ENCODE measurements at places on chromosomes 13 and 19.
A peak's percentile ranks its signal among the peaks of the same experiment; 100 is the strongest.

DNA sequence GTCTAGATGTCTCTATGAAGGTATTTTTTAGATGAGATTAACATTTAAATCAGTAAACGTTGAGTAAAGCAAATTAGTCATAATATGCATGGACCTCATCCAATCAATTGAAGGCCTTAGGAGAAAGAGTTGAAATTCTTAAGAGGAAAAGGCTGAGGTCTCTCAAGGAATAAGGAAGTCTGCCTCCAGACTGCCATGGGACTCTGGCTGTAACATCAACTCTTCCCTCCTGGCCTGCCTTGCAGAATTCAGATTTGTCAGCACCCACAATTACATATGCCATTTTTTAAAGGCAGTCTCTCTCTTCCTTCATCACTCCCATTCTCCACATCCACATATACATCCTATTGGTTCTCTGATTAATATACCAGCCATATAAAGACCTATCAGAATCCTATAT is 28.8 kb upstream of the INTS6 start:
- DNase-seq: no peak

DNA sequence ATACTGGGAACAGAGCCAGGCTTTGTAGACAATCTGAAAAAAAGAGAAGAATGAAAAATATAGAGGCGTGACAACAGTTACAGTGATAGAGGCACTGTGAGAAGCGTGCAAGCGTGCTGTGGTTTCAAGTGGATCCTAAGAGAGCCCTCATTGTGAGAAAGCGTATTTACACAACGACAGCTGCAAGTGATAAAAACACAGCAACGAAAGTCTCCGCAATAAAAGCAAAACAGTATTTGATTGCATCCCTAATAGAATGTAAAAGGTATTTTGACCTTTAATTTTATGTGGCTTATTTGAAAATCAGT is 642.7 kb upstream of the ARGLU1 start:
- no peak for DNase-seq

DNA sequence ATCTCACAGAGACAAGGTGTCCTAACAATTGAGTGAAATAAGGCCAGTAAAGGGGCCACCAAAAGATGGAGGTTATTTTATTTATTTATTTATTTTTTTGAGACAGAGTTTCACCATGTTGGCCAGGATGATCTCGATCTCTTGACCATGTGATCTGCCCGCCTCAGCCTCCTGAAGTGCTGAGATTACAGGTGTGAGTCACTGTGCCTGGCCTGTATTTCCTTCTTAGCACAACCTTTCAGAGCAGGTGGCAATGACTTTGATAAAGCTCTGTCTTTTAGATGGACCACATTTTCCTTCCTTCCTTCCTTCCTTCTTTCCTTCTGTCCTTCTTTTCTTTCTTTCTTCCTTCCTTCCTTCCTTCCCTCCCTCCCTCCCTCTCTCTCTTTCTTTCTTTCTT is 11.0 kb upstream of the DOCK6 start:
- DNase-seq: no peak

GRCh38 chr19:46542428-46543230 is 47.0 kb upstream of the PNMA8B start:
- peak; percentile 75 for DNase-seq

GRCh38 chr13:28754698-28755545 is 36.2 kb upstream of the SLC46A3 start:
- DNase-seq: no peak

- no peak for DNase-seq
Measured at GRCh38 chr19:34075661-34076091, 96.6 kb upstream of the LSM14A start.

- no peak for DNase-seq
Measured at GRCh38 chr13:32125221-32125689, 93.7 kb downstream of the FRY start.

GRCh38 chr13:80400164-80400864 is 59.4 kb upstream of the SPRY2 start:
- no peak for DNase-seq

- DNase-seq: no peak
Measured at GRCh38 chr19:33194886-33195644, 935 bp downstream of the LRP3 start.

GRCh38 chr19:10587022-10587838 is at the start of gene AP1M2:
TSS of gene AP1M2 (minus strand) at chr19:10587312. CDS start at chr19:10587231, 81 bp downstream.
- no peak for DNase-seq

GRCh38 chr13:35179494-35179893 is 237.4 kb downstream of the NBEA start:
- no peak for DNase-seq

GRCh38 chr19:50722201-50723013 is 757 bp upstream of the CLEC11A start:
- no peak for DNase-seq

GRCh38 chr13:33072282-33072681 is 56.1 kb downstream of the KL start:
- DNase-seq: peak; percentile 12

GRCh38 chr13:51957377-51958216 is 53.7 kb downstream of the ATP7B start:
- DNase-seq: no peak

DNA sequence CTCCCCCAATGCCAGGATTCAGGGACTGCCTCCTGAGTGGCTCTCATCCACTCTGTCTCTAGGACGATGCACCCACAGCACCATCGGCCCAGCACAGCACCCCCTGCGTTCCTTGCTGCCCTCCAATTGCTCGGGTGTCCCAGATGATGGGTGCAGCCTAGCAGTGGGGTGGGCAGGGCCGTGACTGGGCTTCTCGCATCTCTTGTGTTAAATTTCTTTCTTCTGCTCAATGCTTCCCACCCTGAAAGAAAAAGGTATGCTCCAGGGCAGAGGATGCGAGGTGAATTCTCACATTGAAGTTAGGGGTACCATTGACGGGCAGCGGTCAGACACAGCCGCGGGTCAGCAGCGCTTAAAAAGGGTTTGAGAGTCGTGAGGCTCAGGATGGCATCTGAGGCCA is 232.4 kb upstream of the SGCG start:
- DNase-seq: no peak

- DNase-seq: peak; percentile 98
Measured at GRCh38 chr19:5790559-5791520, at the start of gene DUS3L. TSS of gene DUS3L (minus strand) at chr19:5791163. CDS start at chr19:5791141, 22 bp downstream.

- no peak for DNase-seq
Measured at GRCh38 chr13:112194167-112194530, 127.2 kb downstream of the SOX1 start.

DNA sequence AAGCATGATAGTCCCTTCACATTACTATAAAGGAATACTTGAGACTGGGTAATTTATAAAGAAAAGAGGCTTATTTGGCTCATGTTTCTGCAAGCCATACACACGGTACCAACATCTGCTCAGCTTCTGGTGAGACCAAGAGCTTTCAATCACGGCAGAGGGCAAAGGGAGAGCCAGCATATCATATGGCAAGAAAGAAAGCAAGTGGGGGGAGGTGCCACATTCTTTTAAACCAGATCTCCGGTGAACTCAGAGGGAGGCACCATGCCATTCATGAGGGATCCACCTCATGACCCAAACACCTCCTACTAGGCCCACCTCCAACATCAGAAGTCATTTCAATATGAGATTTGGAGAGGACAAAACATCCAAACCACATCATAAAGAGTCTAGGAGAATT is 20.3 kb downstream of the XPO4 start:
- DNase-seq: no peak

- DNase-seq: no peak
Measured at GRCh38 chr19:9971166-9971897, 35.0 kb upstream of the OLFM2 start.

- DNase-seq: no peak
Measured at GRCh38 chr19:51571599-51571998, 516 bp downstream of the ZNF175 start.

GRCh38 chr13:112849500-112849899 is 119.5 kb upstream of the MCF2L start:
- no peak for DNase-seq

DNA sequence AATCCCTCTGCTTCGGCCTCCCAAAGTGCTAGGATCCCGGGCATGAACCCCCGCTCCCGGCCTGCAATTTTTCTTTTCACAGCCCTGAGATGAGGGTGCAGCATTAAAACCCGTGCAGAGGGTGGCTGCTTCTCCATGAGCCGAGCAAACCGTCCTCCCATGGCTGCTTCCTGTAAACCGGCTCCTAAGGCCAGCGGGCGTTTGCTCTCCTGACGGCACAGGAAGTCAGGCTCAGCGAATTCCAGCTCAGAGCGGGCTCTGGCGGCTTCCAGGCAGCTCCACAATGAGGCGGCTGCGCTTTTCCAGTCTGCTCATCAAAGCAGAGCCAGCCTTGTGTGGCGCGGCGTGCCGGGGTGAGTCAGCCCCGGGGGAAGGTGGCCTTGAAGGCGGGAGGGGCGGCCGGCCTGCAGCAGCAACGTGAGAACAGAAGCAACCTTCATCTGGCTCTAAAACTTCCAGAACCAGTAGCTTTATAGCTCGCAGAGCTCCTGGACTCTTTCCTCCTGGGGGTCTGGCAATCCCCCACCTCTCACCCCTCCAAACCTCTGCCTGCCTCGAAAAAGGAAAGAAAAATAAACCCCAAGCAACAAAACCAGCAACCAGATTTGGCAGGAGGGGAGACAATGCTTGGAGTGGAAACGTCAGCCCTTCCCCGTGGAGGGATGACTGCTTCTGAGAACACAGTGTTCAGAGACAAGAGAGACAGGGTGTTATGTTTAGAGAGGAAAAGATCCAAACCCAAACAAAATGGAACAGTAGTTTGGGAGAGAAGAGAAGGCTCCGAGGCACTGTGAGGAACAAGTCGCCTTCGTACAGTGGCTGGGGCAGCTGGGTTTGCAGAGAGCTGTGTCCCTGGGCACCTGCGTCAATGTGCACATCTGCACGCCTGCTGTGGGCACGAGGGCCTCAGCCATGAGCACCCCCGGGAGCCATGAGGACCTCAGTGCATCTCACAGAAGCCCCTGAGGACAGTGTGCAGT is 67.8 kb downstream of the GADD45B start:
- DNase-seq: peak; percentile 60

DNA sequence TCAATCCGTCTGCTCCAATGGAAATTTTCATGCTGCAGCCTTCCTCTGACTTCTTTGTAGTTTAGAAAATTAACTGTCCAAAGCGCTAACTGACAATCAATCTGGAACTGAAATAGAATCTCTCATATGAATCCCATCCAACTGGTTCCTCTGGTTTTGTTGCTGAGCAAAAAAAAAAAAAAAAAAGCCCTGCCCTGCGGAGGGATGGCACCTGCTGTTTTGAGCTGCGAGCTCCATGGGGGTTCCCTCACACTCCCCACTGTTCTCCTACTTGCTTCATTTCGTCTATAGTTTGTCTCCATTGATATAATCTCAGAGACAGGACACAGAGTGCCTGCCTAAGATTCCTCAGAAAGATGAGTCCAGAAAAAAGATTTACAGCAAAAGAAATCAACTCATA is 33.4 kb downstream of the FAAP24 start:
- DNase-seq: no peak

GRCh38 chr19:18393836-18394235 is 3.6 kb downstream of the LRRC25 start:
- no peak for DNase-seq

GRCh38 chr19:1921825-1922224 is 16.6 kb downstream of the ADAT3 start:
- peak; percentile 43 for DNase-seq

DNA sequence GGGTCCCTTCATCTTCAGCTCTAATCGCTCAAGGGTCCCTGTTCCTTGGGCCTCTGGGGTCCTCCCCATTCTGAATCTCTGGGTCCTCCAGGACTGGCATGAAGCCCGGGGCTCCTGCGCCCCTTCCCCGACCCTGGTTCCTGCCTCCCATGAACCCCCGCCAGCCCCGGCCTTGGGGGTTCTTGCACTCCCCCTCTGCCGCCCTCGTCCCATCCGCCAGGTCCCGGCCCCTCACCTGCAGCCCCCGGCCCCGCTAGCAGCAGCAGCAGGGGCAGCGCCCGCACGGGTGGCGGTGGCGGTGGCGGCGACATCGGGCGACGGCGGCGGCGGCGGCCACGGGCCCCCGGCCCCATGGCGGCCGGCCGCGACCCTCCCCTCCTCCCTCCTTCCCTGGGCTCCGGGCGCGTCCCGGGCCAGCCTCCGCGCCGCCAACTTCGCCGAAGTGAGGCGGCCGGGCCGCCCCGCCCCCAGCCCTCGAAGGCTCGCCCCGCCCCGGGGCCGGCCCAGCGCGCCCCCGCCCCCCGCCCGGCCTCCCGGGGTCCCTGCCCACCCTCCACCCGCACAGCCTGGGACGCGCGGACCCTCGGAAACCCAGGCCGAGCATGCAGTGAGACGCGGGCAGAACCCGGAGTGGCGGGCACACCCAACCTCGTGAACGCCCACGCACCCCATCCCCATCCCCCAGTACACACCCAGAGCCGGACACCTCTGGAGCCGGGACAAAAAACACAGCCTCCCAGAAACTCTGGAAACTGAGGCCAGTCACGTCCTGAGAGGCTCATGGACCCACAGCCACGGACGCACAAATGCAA is at the start of gene NOTCH3:
TSS of gene NOTCH3 (minus strand) at position 443 of the 812 bp plus-strand sequence. CDS start at position 353, 90 bp downstream.
- no peak for DNase-seq

DNA sequence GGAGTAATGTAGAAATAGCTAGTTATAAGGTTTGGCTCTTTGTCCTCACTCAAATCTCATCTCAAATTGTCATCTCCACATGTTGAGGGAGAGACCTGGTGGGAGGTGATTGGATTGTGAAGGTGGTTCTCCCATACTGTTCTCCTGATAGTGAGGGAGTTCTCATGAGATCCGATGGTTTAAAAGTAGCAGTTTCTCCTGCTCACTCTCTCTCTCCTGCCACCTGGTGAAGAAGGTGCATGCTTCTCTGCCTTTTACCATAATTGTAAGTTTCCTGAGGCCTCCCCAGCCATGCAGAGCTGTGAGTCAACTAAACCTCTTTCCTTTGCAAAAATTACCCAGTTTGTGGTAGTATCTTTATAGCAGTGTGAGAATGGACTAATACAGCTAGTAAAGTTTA is 849.4 kb downstream of the DACH1 start:
- DNase-seq: no peak

DNA sequence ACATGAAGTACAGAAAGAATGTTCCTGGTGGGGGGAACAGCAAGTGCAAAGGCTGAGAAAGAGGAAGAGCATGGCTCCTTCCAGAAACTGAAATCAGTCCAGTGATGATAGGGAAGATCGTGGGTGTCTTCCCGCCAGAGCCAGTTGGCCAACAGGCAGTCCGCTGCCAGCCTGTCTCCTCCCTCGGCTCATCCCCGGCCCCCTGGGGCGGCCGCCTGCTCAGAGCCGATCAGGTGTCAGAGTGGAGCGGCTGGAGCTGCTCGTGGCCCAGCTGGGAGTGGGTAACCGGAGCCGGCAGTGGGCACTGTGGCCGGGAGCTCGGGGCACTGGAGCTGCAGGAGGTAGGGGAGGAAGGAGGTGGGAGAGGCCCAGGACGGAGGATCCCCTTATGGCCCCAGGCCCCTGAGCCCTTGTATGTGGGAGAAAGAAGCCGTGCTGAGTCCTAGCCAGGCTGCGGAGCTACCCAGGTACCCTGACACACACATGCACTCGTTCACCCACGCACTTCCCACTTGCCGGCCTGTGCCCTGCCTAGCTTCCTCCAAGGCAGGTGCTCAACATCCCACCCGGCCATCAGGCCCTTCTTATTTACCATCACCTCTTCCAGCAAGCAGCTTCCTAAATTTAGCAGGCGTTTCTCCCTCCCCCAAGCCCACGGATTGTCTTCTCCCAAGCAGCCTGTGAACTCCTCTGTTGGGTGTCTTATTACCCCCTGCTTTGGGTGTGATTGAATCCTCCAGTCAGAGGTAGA is 1.7 kb downstream of the ANKRD24 start:
- DNase-seq: no peak

- DNase-seq: no peak
Measured at GRCh38 chr19:33687481-33688170, 65.9 kb downstream of the CHST8 start.

All from activated CD4-positive, alpha-beta T cell treated with anti-CD3 and anti-CD28 coated beads, Interleukin-2, Interleukin-4, amounts not matched to agents 100 ng/mL and 50 ng/mL, durations not matched to agents 16 hours and 8 hours (primary cell).